Central memory CD8-positive, alpha-beta T cell (primary cell): ENCODE measurements at places on chromosomes 7 and 10.

GRCh38 chr7:152176797-152177196 is 151.3 kb downstream of the GALNT11 start:
- H3K27ac ChIP-seq: no peak overlapping the region
- H3K4me1 ChIP-seq: no peaks in the 10 kb centered on the region
- no peaks in the 10 kb centered on the region for H3K27me3 ChIP-seq
- H3K36me3 ChIP-seq: peaks cover 50% of the 10 kb centered on the region
- DNase-seq: no peak

DNA sequence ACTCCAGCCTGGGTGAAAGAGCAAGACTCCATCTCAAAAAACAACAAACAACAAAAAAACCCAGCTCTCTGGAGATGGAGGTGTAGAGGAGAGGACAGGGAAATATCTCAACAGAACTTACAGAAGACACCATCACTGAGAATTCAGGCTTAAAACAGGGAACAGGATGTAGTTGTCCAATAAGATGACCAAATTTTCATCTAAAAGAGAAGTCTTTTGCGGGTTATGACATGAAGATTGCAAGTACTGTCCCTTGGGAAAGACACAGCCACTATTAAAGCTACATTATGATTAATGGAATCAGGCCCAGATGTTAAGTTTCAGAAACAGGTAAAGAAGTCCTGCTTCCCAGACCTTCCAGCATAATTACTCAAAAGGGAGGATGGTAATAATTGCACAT is 235.2 kb upstream of the NRP1 start:
- no peaks in the 10 kb centered on the region for H3K36me3 ChIP-seq
- no peak overlapping the region for H3K27ac ChIP-seq
- no peaks in the 10 kb centered on the region for H3K4me1 ChIP-seq
- peaks cover 15% of the 10 kb centered on the region for H3K27me3 ChIP-seq
- H3K4me3 ChIP-seq: no peak overlapping the region

DNA sequence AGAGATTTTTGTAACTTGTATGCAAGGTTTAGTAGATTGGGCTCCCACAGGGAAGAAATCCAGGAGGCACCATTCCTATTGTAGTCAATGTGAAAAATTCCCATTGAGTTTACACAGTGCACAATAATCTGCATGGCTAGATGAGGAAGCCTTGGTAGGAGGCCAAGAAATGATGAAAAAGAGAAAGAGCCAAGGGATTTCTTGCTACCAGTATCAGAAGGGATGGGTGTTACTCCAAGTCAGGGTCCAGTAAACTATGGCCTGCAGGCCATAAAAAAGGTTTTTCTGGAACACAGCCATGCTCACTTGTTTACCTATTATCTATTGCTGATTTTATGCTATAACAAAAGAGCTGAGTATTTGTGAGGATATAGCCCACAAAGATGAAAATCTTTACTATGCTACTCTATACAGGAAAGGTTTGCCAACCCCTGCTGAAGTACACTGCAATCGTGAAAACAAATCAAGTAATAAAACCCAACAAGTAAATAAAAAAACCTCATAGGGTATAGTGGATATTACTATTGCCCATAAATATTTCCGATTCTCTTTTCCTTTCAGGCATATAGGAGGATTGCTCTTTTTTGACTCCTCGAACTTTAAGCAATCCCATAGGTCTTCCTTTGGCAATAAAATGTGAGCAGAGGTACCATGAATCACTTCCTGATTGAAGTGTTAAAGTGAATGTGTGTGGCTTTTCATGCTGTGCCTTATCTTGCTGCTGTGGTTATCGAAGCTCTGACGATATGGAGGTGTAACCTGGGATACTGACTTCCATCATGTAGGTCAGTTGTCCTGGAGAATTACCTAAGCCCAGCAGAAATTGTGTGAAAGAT is 256.3 kb upstream of the MAGI2 start:
- H3K36me3 ChIP-seq: no peaks in the 10 kb centered on the region
- no peak for DNase-seq
- H3K27me3 ChIP-seq: no peaks in the 10 kb centered on the region
- H3K4me3 ChIP-seq: no peak overlapping the region
- H3K4me1 ChIP-seq: no peaks in the 10 kb centered on the region

DNA sequence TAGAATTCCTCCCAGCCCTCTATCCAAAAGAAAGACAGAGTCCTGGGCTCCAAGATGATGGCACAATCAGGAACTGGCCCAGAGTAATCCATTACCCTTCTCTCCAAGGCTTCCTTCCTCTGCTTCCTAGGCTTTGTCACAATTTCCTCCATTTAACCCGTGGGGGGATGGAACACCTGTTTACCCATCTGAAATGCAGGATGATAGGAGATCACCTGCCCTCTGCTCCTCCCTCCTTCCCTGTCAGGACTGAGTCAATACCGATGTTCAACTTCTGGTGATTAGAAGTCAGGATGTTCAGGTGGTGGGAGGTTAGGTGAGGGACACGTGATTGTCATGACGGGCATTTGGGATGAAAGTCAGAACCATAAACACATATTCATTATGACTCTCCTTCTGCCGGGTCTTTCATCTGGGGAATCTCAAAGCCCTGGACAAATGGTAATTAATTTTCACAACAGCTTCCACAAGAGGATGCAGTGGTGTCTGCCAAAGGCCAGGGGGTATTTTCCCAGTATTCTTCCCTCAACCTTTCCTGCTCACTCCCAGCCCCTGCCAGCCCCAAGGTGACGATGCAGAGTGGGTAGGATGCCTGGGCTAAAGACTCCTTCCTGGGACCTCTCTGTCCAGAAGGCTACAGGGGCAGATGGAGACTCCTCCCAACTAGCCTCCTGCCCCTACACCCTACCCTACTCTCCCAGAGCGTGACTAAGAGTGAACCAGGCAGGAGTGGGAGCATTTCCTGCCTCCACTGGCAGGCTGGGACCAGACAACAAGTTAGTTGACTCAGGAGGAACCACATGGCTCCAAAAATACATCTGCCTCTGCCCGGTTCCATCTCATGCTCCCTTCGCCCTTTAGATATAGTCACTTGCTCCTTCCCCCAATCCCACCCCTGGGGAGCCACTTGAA is 27.9 kb downstream of the DUSP5 start:
- no peaks in the 10 kb centered on the region for H3K27me3 ChIP-seq
- H3K36me3 ChIP-seq: no peaks in the 10 kb centered on the region
- peaks cover 29% of the 10 kb centered on the region for H3K4me1 ChIP-seq
- H3K27ac ChIP-seq: no peak overlapping the region

DNA sequence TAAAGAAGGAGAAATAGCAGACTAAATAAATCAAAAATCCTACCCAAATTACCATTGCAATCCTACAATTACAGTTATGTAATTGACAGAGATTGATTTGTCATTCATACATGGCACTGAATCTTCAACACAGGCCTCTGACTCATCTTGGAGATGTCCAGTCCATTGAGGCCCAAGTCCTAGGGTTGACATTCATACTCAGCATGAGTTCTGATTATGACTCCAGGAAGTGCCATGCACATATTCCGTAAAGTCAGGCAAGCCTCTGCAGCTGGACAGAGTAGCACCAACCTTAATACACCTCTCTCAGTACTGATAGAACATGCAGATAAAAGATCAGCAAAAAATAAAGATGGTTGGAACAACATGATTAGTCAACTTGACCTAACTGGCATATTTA is 353.7 kb upstream of the NFE2L3 start:
- peaks cover 58% of the 10 kb centered on the region for H3K27me3 ChIP-seq
- no peaks in the 10 kb centered on the region for H3K36me3 ChIP-seq
- H3K27ac ChIP-seq: no peak overlapping the region
- DNase-seq: no peak
- H3K4me1 ChIP-seq: no peaks in the 10 kb centered on the region
- H3K4me3 ChIP-seq: no peak overlapping the region

GRCh38 chr10:123868038-123869019 is 23.3 kb downstream of the CPXM2 start:
- peaks cover 53% of the 10 kb centered on the region for H3K27me3 ChIP-seq
- H3K4me1 ChIP-seq: no peaks in the 10 kb centered on the region
- H3K36me3 ChIP-seq: no peaks in the 10 kb centered on the region
- no peak for DNase-seq
- no peak overlapping the region for H3K27ac ChIP-seq

- H3K27ac ChIP-seq: no peak overlapping the region
- peaks cover 79% of the 10 kb centered on the region for H3K27me3 ChIP-seq
- no peaks in the 10 kb centered on the region for H3K36me3 ChIP-seq
- H3K4me3 ChIP-seq: no peak overlapping the region
- peaks cover 6% of the 10 kb centered on the region for H3K4me1 ChIP-seq
These were observed 29.3 kb downstream of the CXCL12 start for GRCh38 chr10:44355630-44356029.

DNA sequence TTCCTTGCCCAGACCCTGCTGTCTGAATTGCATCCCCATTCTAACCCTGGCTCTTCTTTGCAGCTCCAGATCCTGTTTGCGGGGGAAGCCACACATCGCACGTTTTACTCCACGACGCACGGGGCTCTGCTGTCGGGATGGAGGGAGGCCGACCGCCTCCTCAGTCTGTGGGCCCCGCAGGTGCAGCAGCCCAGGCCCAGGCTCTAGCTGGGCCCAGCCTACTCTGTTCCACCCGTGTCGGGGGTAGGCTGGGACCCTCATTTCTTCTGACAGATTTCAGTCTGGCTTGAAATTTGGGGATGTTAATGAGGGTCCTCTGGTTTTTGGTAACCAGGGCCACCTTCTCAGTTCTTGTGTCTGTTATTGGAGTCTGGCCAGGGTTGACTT is 2.7 kb upstream of the MTG1 start:
- peaks cover 50% of the 10 kb centered on the region for H3K4me1 ChIP-seq
- no peaks in the 10 kb centered on the region for H3K27me3 ChIP-seq
- peak overlapping the region; percentile 96 for H3K27ac ChIP-seq
- peak overlapping the region; percentile 53 for H3K4me3 ChIP-seq
- H3K36me3 ChIP-seq: peaks cover 21% of the 10 kb centered on the region

DNA sequence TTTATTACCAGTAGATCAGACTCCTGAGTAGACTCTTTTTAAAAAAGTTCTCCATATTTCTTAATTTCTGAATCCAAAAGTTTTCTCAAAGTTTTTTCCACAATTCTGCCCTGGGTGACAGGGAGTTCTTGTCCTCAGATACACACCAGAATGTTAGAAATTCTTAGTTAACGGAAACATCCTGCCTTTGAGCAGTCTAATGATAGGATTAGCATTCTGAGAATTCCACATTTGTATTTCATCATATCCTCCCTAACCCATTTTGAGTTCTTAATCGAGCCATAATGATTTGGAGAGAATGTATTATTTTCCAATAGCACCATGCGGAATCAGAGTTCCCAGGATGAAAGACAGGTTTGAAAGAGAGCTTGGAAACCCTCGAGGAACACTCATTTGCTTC is 28.9 kb upstream of the MRPS33 start:
- H3K27me3 ChIP-seq: peaks cover 54% of the 10 kb centered on the region
- H3K4me1 ChIP-seq: no peaks in the 10 kb centered on the region
- no peak for DNase-seq

DNA sequence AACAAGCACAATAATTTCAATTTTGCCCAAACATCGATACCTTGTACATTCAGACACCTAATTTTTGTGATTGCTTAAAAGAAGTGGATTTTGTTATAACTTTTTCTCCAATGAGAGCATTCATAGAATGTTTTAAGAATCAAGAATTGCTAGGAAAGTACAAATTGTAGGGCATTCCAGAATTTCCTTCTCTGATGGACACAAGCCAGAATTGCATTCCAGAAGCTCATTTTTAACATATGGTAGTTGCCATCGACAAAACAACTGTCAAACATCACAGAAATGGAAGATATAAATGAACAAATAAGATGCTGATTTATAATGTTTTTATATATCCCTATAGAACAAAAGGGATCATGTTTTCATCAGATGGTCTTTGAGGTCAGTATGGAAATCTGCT is 258.4 kb upstream of the NPVF start:
- H3K4me3 ChIP-seq: no peak overlapping the region
- no peak for DNase-seq
- H3K27ac ChIP-seq: no peak overlapping the region
- H3K4me1 ChIP-seq: no peaks in the 10 kb centered on the region
- no peaks in the 10 kb centered on the region for H3K36me3 ChIP-seq
- H3K27me3 ChIP-seq: peaks cover 33% of the 10 kb centered on the region

- no peak for DNase-seq
- peaks cover 53% of the 10 kb centered on the region for H3K4me1 ChIP-seq
- H3K27ac ChIP-seq: peak overlapping the region; percentile 62
- no peaks in the 10 kb centered on the region for H3K27me3 ChIP-seq
These were observed 1.3 kb downstream of the ANXA11 start for GRCh38 chr10:80203835-80204676.

GRCh38 chr7:15703732-15704131 is 17.2 kb upstream of the MEOX2 start:
- H3K4me3 ChIP-seq: no peak overlapping the region
- no peak for DNase-seq
- H3K27me3 ChIP-seq: no peaks in the 10 kb centered on the region
- H3K4me1 ChIP-seq: no peaks in the 10 kb centered on the region
- H3K27ac ChIP-seq: no peak overlapping the region

- H3K27ac ChIP-seq: peak overlapping the region; percentile 96
- H3K4me3 ChIP-seq: peak overlapping the region; percentile 93
- H3K36me3 ChIP-seq: peaks cover 26% of the 10 kb centered on the region
- H3K4me1 ChIP-seq: peaks cover 49% of the 10 kb centered on the region
These were observed 782 bp downstream of the IFIT5 start for GRCh38 chr10:89414879-89415821.

DNA sequence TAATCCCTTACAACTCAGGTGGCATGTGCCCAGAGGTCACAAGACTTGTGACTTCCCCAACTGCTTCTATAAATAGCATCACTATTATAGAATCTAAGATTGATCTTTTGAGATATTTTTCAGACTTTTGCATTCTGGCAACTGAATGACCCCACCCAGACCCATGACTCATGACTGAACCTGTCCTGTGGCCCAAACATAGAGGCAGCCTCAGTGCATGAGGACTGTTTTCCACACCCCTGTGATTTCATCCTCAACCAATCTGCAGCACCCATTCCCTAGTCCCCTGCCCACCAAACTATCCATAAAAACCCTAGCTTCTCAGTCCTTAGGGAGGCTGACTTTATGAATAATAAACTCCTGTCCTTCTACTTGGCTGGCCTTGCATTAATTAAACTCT is 84.5 kb downstream of the MICU1 start:
- H3K27me3 ChIP-seq: no peaks in the 10 kb centered on the region
- H3K36me3 ChIP-seq: peaks cover 5% of the 10 kb centered on the region
- H3K4me3 ChIP-seq: no peak overlapping the region
- DNase-seq: no peak
- H3K27ac ChIP-seq: no peak overlapping the region

DNA sequence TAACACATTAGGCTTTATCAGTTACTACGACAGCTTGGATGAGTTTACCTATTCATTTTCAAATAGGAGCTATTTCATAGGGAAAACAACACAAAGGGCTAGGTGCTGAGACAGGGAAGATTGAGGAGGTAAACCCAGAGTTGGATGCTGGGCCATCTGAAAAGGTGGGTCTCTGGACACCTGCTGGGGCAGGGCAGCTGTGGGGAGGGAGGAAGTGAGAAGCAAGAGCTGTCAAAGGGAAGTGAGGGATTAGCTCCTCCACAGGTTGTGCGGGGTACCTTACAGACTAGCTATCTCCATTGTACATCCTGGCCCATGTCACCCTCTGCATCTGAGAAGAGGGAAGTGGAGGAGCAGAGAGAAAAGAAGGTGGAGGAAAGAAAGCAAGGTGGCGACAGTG is 48.9 kb downstream of the BLNK start:
- peaks cover 51% of the 10 kb centered on the region for H3K27me3 ChIP-seq
- no peak for DNase-seq
- H3K27ac ChIP-seq: no peak overlapping the region
- no peaks in the 10 kb centered on the region for H3K4me1 ChIP-seq
- H3K36me3 ChIP-seq: peaks cover 1% of the 10 kb centered on the region
- H3K4me3 ChIP-seq: no peak overlapping the region

GRCh38 chr7:98196706-98197605 is 14.3 kb upstream of the BHLHA15 start:
- H3K27ac ChIP-seq: no peak overlapping the region
- no peaks in the 10 kb centered on the region for H3K27me3 ChIP-seq
- H3K4me3 ChIP-seq: no peak overlapping the region
- DNase-seq: no peak

GRCh38 chr7:128217030-128217805 is 23.9 kb upstream of the LEP start:
- H3K4me3 ChIP-seq: no peak overlapping the region
- H3K36me3 ChIP-seq: peaks cover 2% of the 10 kb centered on the region
- DNase-seq: no peak
- peaks cover 22% of the 10 kb centered on the region for H3K27me3 ChIP-seq
- H3K4me1 ChIP-seq: no peaks in the 10 kb centered on the region
